ENCODE measurements at places on chromosomes 3 and 15.

GRCh38 chr15:74345051-74345450, 22.4 kb downstream of the CYP11A1 start:
- H3K27me3 ChIP-seq = peaks cover 10% of the 10 kb centered on the region
- H3K36me3 ChIP-seq = no peaks in the 10 kb centered on the region
- no peak overlapping the region for H3K27ac ChIP-seq
- no peak overlapping the region for H3K4me3 ChIP-seq
- H3K4me1 ChIP-seq = peaks cover 4% of the 10 kb centered on the region

GRCh38 chr15:37693926-37694325, 240.5 kb upstream of the TMCO5A start:
- H3K4me1 ChIP-seq = no peaks in the 10 kb centered on the region
- DNase-seq = no peak
- no peak overlapping the region for H3K27ac ChIP-seq
- H3K4me3 ChIP-seq = no peak overlapping the region
- H3K27me3 ChIP-seq = no peaks in the 10 kb centered on the region

- H3K4me1 ChIP-seq = peaks cover 34% of the 10 kb centered on the region
- H3K4me3 ChIP-seq = peak overlapping the region; percentile 52
- H3K27me3 ChIP-seq = no peaks in the 10 kb centered on the region
- peak overlapping the region; percentile 88 for H3K27ac ChIP-seq
These were observed 12.1 kb upstream of the LOXL1 start for GRCh38 chr15:73914145-73914544.

- H3K4me3 ChIP-seq = no peak overlapping the region
- peaks cover 2% of the 10 kb centered on the region for H3K27me3 ChIP-seq
- peak overlapping the region; percentile 5 for H3K27ac ChIP-seq
These were observed 89.1 kb downstream of the NEO1 start for GRCh38 chr15:73141216-73141900.

- H3K27ac ChIP-seq = no peak overlapping the region
- DNase-seq = no peak
- H3K36me3 ChIP-seq = peaks cover 4% of the 10 kb centered on the region
- no peaks in the 10 kb centered on the region for H3K4me1 ChIP-seq
- peaks cover 2% of the 10 kb centered on the region for H3K27me3 ChIP-seq
These were observed 72.7 kb downstream of the TIPARP start for GRCh38 chr3:156747046-156747445.

DNA sequence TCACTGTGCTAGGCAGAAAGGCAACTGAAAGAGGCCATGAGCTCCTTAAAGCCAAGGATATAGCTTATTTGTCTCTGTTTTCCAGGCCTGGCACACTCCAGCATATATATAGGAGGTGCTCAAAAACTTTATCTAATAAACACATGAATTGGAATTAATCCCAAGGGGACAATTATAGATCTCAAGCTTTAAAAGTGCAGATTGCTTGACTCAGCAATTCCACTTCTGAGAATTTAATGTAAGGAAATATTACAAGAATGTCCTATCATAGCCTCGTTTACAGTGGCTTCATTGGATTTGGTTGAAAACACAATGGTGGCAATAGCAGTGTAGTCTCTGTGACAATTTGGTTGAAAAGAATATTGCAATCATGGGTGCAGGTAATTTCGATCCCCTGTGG, 267.3 kb downstream of the SHQ1 start:
- no peaks in the 10 kb centered on the region for H3K36me3 ChIP-seq
- H3K27ac ChIP-seq = no peak overlapping the region
- no peak overlapping the region for H3K4me3 ChIP-seq
- H3K4me1 ChIP-seq = no peaks in the 10 kb centered on the region
- DNase-seq = no peak

- DNase-seq = no peak
- H3K27me3 ChIP-seq = no peaks in the 10 kb centered on the region
- H3K4me3 ChIP-seq = no peak overlapping the region
- H3K36me3 ChIP-seq = peaks cover 58% of the 10 kb centered on the region
- no peak overlapping the region for H3K27ac ChIP-seq
- H3K4me1 ChIP-seq = no peaks in the 10 kb centered on the region
These were observed 34.9 kb downstream of the TMEM39A start for GRCh38 chr3:119428538-119428937.

- no peak overlapping the region for H3K27ac ChIP-seq
- H3K4me1 ChIP-seq = no peaks in the 10 kb centered on the region
- H3K36me3 ChIP-seq = no peaks in the 10 kb centered on the region
- no peak overlapping the region for H3K4me3 ChIP-seq
- no peak for DNase-seq
- no peaks in the 10 kb centered on the region for H3K27me3 ChIP-seq
These were observed 373.7 kb upstream of the NECTIN3 start for GRCh38 chr3:110697961-110698360.

DNA sequence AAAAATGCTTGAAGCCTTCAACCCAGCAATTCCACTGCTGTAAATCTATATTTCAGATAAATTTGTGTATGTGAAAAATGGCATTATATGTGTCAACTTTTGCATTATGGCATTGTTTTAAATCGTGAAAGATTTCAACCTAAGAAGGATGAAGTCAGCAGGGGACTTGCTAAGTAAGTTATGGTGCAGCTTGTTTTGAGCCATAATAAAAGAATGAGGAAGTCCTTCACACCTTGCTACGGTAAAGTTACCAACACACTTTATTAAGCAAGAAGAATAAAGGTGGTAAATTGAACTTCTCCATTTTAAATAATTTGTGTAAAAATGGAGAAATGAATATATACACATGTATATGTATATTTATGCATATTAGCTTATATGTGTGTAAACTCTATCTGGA, 371.4 kb downstream of the ROBO2 start:
- no peak for DNase-seq
- H3K36me3 ChIP-seq = no peaks in the 10 kb centered on the region
- H3K4me3 ChIP-seq = no peak overlapping the region
- no peaks in the 10 kb centered on the region for H3K27me3 ChIP-seq

- H3K36me3 ChIP-seq = peaks cover 24% of the 10 kb centered on the region
- H3K27ac ChIP-seq = no peak overlapping the region
- no peaks in the 10 kb centered on the region for H3K27me3 ChIP-seq
- no peak for DNase-seq
These were observed 24.1 kb downstream of the PLCL2 start for GRCh38 chr3:16908896-16909295.

DNA sequence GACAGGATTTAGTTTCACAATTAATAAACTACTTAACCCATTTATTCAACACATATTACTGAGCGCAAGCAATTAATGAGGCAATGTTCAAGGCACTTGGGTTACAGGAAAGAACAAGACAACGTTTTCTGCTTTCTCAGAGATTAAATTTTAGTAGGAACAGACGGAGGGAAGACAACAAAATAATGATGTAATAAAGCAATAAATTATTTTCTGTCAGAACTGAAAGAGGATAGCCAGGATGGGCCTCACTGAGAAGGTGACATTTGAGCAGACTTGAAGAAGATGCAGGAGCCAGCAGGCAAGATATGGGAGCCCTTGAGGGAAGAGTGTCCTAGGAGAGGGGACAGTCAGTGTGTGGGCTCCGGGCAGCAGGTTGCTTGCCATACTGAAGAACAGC, 11.3 kb upstream of the RPL14 start:
- H3K27ac ChIP-seq = no peak overlapping the region
- H3K36me3 ChIP-seq = no peaks in the 10 kb centered on the region
- H3K27me3 ChIP-seq = no peaks in the 10 kb centered on the region
- DNase-seq = no peak

DNA sequence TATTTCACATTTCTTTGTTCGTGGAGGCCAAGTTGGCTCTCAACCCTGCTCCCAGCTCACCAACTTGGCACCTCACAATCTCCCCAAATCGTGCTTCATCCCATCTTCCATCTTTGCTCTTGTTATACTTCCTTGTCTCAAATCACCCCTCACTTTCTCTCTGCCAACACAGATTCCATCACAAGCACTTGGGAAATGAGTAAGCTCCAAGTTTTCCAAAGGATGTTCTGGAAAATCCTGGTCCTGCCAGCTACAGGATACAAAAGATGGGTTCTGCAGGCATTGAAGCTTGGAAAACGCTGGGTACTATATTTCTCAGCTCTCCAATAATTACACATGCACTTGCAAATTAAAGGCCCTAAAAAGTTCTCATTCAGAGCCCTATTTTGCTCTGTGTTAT, 4.1 kb upstream of the TM4SF4 start:
- DNase-seq = no peak
- H3K36me3 ChIP-seq = no peaks in the 10 kb centered on the region
- H3K27me3 ChIP-seq = peaks cover 13% of the 10 kb centered on the region
- H3K4me3 ChIP-seq = no peak overlapping the region

DNA sequence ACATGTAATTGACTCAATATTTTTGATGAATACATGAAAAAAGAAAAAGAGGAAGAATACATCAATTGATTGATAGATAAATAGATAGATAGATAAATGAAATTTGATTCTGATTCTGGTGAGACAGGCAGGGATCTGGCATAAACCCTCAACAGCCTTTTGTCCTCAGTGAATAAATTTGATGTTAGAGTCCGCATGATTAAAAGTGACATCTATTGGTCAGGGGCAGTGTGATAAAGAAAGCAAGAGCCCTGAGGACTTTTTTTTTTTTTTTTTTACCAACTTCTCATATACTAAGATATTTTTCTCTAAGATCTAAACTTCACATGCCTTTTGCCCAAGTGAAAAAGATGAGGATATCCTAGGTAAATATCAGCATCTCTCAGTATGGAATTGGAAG, 216.4 kb downstream of the LRRC3B start:
- H3K27ac ChIP-seq = no peak overlapping the region
- no peaks in the 10 kb centered on the region for H3K36me3 ChIP-seq
- H3K4me3 ChIP-seq = no peak overlapping the region
- H3K27me3 ChIP-seq = no peaks in the 10 kb centered on the region
- H3K4me1 ChIP-seq = no peaks in the 10 kb centered on the region

DNA sequence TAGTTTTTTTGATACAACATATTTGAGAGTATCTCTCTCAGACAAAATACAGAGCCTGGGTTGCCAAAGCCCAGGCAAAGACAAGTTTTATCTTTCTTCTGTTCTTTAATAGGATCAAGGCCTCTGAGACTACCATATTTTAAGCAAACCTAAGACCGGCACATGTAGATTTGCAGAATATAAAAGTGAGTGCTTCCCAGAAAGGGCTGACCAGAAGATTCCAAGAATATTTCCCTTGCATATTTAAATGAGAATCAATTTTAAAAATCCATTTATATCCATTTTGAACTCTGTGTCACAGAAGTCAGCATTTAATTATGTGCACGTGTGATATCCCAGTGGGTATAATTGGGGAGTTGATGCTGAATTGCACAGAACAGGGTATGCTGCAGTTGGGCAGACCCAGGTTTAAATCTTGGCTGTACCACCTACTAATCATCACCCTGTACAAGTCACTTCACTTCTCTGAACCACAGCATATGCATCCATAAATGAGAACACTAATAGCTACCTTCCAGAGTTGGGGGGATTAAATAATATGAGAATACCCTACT, 191.9 kb downstream of the ADAMTS9 start:
- H3K36me3 ChIP-seq = no peaks in the 10 kb centered on the region
- H3K27me3 ChIP-seq = peaks cover 27% of the 10 kb centered on the region
- DNase-seq = no peak
- H3K27ac ChIP-seq = no peak overlapping the region

GRCh38 chr3:37997342-37997741, 6.8 kb downstream of the VILL start:
- no peaks in the 10 kb centered on the region for H3K27me3 ChIP-seq
- no peak overlapping the region for H3K4me3 ChIP-seq
- peak overlapping the region; percentile 93 for H3K27ac ChIP-seq
- H3K4me1 ChIP-seq = peaks cover 58% of the 10 kb centered on the region
- peaks cover 38% of the 10 kb centered on the region for H3K36me3 ChIP-seq

- DNase-seq = no peak
- H3K27me3 ChIP-seq = peaks cover 53% of the 10 kb centered on the region
- no peak overlapping the region for H3K4me3 ChIP-seq
- peaks cover 3% of the 10 kb centered on the region for H3K36me3 ChIP-seq
- H3K4me1 ChIP-seq = peaks cover 41% of the 10 kb centered on the region
These were observed 921 bp downstream of the MGLL start for GRCh38 chr3:127821394-127821793.

- no peak overlapping the region for H3K27ac ChIP-seq
- no peaks in the 10 kb centered on the region for H3K27me3 ChIP-seq
- DNase-seq = no peak
These were observed 545.6 kb upstream of the ZNF385D start for GRCh38 chr3:22296601-22297000.
